GM20000 (cell line): ENCODE measurements at places on chromosomes 1 and 21.

- DNase-seq: no peak
These were observed 39.4 kb downstream of the RUSC1 start for GRCh38 chr1:155360051-155360450.

DNA sequence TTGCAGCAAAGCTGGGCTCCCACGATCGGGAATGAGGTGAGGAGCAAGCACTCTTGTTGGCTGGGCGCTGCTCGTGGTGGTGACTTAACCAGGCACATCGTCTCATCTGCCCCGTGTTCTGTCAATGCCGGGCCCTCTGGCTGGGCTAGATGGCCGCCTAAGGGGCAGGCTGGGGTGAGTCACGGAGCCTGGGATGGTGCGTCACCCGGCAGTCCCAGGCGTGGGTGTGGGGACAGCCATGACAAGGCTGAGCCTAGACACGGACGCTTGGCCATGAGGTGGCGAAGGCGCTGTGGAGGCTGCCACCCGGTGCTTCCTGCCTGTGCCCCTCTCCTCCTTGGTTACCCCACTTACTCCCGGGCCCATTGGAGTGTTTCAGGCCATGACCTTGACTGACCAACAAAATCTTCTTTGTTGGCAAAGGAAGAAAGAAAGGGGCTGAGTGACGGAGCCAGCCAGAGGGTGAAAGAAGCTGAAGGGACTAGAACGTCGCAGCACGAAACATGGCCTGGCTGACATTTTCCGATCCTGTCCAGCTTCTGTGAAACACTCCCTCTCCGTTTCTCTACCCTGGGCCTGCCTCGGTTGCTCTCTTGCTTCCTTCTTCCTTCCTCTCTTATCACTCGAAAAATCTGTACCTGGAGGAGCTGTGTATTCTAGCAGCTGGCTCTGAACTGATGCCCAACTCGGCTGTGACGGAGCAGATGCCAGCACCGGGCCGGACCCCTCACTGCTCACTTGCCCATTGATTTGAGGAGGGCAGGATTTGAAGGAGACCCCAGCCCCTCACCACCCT, 596 bp downstream of the CD247 start:
- no peak for DNase-seq

- no peak for DNase-seq
These were observed 4.2 kb downstream of the ADCY10 start for GRCh38 chr1:167909691-167910180.

DNA sequence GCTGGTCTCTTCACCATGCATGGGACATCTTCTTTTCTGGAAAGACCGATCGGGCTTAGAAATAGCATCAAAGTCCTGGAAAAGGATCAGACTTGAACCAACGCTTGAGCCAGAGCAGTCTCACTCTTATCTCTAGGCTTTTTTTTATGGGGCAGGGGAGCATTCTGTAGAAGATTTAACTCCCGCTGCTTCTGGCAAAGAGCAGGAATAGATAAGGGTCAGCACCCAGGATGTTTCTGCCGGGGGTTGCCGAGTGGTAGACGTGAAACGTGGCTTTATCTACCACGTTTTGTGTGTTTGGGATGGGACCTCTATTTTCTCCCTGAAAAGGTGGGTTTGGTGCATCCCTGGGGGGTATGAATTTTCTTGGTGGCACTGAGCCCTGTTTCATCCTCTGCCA, 18.8 kb downstream of the SPSB1 start:
- DNase-seq: no peak

- no peak for DNase-seq
These were observed 14.5 kb upstream of the IKBKE start for GRCh38 chr1:206455666-206456344.

- no peak for DNase-seq
These were observed 63.1 kb downstream of the TOR1AIP2 start for GRCh38 chr1:179814546-179814838.

GRCh38 chr1:177103005-177103852, 61.3 kb downstream of the ASTN1 start:
- no peak for DNase-seq

DNA sequence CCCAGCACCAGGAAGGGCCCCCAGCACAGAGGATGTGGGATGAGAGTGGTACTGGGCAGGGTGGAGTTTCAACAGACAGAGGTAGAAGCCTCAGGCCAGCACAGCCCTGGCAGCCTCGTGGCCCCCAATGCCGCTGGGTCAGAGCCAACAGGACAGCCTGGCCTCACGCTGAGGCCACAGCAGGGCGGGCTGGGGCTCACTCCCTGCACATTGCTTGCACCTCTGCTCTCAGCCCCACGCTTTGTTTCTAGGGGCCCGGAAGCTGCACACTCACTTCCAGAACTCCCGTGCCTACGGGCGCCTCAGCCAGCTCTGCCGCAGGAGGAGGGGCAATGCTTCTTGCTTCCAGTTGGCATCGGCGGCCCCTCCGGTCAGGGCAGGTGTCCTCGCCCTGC, 72.9 kb downstream of the SIK1 start:
- DNase-seq: no peak

GRCh38 chr1:220748936-220749335, 814 bp downstream of the MTARC2 start:
- DNase-seq: no peak

- DNase-seq: no peak
These were observed 7.3 kb upstream of the C1orf210 start for GRCh38 chr1:43292679-43293078.
